ENCODE measurements at places on chromosomes 16 and 17.

DNA sequence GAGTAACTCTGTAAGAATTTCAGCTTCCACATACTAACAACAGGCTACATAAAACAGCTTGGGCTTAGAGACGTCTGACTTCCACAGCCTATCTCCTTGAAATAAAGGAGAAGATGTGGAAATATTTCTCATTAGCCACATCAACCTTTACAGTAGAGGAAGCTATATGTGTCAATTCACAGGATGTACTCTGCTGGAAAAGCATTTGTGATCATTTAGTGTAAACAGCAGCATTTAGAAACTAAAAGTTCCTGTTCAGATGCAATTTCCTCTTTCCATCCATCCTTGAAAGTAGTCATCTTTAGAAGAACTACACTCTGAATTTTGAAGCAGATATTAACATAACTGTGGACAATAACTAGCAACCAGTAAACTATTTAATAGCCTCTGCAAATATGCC, 46.2 kb downstream of the XPO6 start:
- DNase-seq = no peak

GRCh38 chr17:35752471-35752870, 568 bp downstream of the GAS2L2 start:
- no peak for DNase-seq

- DNase-seq = no peak
Measured at GRCh38 chr17:70394473-70395232, 225.3 kb downstream of the KCNJ2 start.

DNA sequence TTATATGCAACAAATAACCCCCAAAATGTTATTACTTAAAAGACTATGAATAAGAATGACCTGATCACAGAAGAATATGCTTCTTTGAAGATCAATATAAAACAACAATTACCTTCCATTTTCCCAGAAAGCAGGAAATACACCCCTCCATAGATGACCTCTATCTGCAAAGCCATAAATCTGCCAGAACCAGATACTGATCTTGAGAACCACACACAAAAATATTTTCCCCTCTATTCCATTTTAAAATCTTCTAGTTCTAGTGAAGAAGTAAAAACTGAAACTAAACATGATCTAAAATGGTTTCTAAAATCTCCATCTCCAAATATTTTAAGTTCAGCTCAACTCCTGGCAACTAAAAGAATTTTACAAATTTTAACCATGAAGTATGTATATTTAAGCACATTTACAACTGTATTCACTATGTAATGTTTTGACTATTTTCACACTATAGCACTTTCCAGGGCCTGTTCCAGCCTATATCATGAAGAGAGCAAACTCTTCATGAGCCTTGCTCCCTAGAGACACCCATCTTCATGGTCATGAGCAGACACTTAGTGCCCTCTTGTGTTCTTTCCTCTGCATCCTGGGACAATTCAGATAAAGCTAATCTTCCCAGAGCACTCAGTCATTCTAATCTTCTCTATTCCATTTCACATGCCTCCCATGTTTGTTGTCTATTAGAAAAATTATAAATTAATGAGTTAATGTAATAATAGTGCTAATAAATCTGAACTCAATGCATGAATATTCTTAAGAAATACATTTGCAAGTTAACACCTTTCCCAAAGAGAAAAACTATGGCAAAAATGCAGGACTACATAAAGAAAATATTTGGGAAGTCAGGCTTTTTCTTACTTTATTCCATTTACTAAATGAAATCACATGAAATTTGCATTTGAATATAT, 87.0 kb downstream of the HELZ start:
- no peak for DNase-seq

DNA sequence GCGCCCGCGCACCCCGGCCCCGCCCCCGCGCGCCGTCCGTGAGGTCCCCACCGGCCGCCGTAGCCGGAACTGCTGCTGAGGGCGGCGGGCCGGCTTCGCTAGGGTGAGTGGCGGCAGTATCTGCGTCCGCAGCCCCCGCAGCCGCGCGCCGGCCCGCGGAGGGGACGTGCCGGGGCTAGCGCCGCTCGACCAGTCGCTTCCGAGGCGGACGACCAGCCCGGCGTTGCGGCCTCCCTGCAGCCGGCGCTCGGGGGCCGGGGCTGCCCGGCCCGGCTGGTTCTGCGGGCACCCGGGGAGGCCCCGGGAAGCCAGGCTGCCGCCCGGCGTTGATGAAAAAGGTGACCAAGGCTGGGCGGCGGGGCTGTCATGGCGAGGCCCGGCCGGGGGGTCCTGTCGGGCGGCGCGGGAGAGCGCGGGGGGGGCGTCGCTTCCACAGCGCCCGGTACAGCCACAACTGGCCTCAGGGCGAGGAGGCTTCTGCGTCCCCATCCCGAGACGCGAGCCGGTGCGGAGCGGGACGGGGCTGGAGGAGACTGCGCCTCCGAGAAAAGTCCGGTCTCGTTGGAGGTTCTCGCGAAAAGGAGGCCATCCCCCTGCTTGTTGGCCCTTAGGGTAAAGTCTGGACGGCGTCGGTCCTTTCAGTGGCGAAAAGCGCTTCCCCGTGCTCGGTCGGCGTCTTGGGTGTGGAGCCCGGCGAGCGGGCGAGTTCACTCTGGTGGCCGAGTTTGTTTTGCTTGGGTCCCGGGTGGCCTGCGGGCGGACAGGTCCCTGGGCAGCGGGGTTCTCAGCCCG, at the start of gene CRAMP1:
Gene CRAMP1 (plus strand): TSS at position 41 of the 792 bp plus-strand sequence. CDS start 2,280 bp downstream, outside the sequence.
- DNase-seq = no peak

DNA sequence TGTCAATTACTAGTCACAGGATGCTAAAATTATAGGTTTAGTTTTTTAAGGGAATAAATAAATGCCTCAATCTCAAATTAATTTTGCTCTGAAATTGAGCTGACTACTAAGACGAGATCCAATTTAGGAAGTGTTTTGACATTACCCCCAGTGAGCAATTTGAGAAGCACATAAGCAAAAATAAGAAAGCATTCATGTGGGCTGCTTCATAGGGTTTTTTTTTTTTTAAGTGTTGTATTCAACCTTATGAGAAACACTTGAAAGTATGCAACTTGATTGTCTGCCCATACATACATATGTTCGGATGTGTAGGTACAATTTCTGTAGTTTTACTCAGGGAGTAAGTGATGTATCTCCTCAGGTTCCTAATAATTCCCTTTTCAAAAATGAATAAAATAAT, 77.6 kb downstream of the PRKCA start:
- no peak for DNase-seq

DNA sequence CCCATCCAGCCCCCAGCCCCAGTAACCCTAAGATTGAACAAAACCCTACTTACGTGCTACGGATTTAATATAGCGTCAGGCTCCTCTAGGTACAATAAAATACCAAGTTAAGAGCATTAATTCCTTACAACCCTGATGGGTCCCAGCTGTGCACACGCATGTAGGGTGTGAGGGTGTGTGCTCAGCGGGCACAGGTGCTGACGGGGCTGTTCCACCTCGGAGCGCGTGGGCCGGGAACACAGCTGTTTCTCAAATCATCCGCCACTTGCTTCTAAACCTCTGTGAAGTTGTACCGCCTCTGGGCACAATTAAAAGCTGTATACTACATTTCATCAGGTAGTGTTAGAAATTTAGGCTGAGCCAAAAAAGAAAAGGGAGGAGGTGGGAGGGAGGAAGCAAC, 478.6 kb downstream of the MAF start:
- no peak for DNase-seq

DNA sequence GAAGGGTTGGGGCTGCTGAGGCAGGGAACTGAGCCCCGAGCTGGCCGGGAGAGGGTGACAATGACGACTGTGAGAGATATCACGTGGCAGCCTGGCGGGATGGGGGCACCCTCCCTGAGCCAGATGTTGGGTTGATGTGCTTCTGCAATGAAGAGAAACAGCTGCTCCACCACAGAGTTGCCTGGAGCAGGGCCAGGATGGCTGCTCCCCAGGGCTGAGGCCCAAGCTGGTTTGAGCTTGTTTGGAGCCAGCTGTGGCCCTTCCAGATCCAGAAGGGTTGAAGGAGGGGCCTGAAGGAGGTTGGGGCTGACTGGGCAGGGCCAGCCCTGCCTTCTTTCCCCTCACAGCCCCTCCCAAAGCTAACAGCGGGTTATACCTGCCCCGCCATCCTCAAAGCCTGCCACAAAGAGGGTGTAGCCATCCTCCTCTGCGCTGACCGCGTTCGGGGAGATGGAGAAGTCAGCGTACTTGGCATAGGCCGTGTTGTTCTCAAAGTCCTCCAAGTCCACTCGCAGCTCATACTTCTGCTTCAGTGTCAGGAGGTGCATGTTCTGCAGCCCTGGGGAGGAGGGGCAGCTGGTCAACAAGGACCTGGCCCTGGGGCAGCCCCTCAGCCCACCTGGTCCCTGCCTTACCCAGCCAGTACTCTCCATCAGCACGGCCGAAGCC, 2.1 kb downstream of the MFAP4 start:
- no peak for DNase-seq

- no peak for DNase-seq
Measured at GRCh38 chr16:70772493-70772892, 28.5 kb downstream of the VAC14 start.

GRCh38 chr17:29686993-29687590, 64.4 kb upstream of the CORO6 start:
- no peak for DNase-seq

DNA sequence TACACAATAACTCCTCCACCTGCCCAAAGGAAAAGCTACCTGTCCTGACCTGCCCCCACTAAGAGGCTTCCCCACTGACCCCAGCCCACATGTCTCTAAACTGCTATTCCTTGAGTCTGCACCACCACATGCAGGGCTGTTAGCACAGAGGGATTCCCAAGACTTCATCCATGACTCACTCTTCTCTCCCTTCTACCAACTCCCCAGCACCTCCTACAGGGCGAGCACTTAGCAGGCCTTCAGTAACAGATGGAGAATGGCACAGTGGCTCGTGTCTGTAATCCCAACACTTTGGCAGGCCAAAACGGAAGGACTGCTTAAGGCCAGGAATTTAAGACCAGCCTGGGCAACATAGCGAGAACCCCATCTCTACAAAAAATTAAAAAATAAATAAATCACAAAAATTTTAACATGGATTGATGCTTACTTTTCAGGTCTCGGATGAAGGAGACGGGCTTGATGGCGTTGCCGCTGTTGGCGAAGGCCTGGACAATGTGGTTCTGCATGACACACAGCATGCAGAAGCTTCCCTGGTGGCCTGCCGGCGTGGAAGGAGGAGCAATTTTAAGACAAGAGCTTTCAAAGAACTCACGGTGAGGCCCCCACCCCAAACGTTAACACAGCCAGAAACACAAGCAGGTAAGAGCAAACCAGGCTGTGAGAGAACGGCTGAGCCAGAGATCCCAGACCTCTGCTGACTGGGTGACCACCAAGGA, 12.0 kb downstream of the USP36 start:
- DNase-seq = no peak

- no peak for DNase-seq
Measured at GRCh38 chr16:28609631-28610594, at the start of gene SULT1A1. SULT1A1 (minus strand) TSS chr16:28610044; CDS start chr16:28608855, 1,189 bp downstream.

- no peak for DNase-seq
Measured at GRCh38 chr17:17682737-17683680, 1.8 kb downstream of the RAI1 start.

- no peak for DNase-seq
Measured at GRCh38 chr17:47210105-47210504, 957 bp downstream of the MYL4 start.

DNA sequence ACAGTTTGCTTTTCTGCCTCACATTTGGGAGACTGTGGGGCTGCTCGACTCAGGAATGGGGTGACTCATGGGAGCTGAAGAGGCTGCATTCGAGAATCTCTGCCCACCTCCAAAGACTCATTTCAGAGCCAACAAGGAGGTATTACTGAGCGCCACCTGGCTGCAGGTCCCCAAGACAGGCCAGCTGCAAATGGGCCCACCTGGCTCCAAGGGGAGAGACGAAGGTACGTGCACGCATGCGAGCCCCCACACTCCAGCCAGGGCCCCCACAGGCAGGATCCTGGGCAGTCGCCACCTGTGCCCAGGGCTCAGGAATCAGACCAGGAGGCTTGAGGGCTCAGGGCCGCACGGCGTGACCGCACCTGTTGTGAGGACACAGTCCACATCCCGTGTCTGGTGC, 6.0 kb downstream of the HAGHL start:
- DNase-seq = no peak

GRCh38 chr17:76199469-76199868, 40.8 kb downstream of the RNF157 start:
- DNase-seq = peak; percentile 58

GRCh38 chr17:8125154-8125946, 1.4 kb upstream of the HES7 start:
- peak; percentile 86 for DNase-seq

- no peak for DNase-seq
Measured at GRCh38 chr16:3089717-3090592, 9.1 kb downstream of the ZSCAN10 start.

- DNase-seq = no peak
Measured at GRCh38 chr16:57945740-57946138, 25.2 kb downstream of the CNGB1 start.

DNA sequence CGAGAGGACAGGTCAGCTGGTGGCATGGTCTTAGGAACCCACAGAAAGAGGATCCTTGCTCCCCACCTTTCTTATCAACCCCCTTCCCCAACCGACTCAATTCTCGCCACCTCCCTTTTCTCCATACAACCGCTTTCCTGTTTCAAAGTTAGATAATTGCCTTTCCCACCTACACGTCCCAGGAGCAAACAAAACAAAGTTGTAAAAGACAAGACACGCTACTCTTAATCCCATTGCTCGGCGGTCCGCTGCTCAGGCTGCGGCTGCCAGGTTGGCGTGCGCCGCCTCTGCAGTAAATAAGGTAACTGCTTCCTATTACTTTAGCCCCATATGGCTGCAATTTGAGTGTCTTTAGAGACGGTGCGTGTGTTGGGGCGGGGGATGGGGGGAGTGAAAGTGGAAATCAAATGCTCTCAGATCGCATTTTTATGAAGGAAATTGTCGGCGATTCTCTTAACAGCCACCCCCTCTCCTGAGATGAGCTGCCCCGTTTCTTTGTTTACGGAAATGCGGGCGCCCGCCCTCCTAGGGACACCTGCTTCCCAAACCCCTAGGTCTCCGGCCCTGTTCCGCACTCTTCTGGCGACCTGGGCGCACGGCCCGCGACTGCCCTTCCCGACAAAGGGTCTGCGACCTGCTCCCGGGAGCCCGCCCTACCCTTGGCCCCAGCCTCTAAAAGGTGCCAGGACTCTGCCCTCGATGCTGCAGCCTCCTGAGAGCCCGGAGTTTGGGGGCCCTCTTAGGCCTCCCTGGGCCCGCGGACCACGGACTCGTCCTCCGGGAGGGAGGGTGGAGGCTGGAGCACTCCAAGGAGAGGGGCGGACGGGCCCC, 3.7 kb upstream of the CBX8 start:
- no peak for DNase-seq

DNA sequence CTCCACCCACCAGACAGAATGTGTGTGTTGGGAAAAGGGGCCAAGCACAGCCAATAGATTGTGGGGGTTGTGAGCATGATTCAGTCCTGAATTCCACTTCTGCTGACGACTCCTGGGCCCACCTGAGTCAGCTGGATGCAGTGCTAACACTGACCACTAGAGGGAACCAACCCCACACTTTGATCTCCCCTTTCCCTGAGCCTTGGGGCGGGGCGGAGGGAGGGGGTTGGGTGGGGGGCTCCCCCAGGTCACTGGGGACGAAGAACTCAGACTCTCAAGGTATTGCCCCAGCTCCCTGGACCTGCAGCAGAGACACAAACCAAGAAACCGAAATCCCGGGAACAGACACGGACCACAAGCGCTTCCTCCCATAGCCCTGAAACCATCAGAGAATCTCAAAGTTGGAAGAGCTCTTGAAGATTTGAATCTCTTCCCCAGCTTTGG, 621 bp upstream of the CSHL1 start:
- DNase-seq = peak; percentile 20

GRCh38 chr17:35242158-35242804, 591 bp upstream of the SLFN5 start:
- DNase-seq = peak; percentile 69
